Activated gamma-delta T cell treated with Interleukin-2 at 50 U/mL for 16 hours (primary cell): ENCODE measurements at places on chromosomes 3 and 15.

GRCh38 chr3:70854108-70854507, 541.7 kb upstream of the MDFIC2 start:
- no peak for DNase-seq

- no peak for DNase-seq
Measured at GRCh38 chr15:36005542-36005941, 459.6 kb upstream of the DPH6 start.

- no peak for DNase-seq
Measured at GRCh38 chr3:53101956-53102355, 28.3 kb downstream of the RFT1 start.

DNA sequence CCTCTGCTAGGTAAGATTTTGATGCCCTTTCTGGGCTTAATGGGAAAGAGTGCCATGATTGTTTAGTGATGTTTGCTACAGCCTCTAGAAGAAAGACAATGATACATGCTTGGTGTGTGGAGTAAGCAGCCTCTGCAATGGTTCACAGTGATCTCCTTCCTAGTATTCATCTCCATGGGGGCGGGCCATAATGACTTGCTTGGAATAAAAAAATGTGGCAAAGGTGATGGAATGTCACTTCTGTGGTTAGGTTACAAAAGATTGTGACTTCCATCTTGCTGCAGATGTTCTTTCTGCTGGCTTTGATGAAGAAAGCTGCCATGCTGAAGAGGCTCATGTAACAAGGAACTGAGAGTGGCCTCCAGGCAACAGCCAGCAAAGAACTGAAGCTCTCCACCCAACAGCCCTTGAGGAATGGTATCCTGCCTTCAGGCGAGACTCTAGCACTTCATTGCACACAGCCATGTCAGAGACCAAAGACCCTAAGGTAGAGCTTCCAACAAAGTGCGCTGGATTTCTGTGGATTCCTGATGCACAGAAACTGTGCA, 139.1 kb upstream of the LRIG1 start:
- DNase-seq: no peak

- no peak for DNase-seq
Measured at GRCh38 chr3:63538919-63539318, 113.6 kb upstream of the SNTN start.

- no peak for DNase-seq
Measured at GRCh38 chr15:94791008-94791407, 559.6 kb downstream of the MCTP2 start.

DNA sequence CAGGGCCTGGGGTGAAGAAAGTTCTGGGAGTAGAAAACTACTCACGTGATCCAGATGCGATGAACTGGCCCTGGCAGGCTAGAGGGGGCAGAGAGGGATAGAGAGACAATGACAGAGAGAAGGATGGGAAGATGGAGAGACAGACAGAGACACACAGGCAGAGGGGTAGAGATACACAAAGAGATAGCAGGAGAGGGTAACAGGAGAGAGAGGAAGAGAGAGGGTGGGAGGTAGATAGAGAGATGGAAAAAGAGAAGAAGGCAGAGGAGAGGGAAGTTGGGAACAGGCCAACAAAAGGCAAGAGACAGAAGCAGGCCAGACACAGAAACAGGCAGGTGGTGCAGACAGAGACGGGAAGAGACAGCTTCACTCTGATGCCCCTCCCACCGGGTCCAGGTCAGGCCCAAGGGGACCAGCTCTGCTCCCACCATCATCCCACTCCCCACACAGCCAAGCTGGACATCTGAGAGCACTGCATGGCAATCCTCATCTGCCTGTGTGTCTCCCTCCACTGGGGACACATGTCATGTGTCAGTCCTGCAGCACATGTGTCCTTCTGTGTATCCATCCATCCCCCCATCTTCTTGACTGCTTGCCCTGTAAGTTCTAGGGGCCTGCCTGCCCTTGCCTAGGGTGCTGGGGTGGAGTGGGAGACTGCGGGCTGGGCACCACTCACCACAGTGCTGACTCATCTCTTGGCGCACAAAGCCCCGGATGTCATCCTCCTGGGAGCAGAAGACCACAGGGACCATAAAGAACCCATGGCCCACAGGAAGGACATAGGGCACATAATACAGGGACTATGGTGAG, 2.2 kb upstream of the UCN2 start:
- no peak for DNase-seq

DNA sequence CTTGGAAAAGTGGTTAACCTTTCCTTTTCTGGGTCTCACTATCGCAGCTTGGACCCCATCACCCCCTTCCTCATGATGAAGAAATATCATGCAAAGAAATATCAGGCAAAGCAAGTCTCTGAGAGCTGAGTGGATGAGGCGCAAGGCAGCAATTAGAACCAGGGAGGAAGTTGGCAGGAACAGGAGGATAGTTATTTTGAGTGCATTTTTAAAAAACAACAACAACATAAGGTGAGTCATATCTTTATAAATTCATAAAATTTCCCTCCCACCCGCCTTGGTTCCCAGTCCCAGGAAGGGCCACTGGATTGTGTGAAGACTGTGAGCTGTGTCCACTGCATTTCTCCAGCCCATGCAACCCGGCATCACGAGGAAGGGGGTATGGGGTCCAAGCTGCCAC, 316.9 kb upstream of the TLE3 start:
- DNase-seq: no peak

DNA sequence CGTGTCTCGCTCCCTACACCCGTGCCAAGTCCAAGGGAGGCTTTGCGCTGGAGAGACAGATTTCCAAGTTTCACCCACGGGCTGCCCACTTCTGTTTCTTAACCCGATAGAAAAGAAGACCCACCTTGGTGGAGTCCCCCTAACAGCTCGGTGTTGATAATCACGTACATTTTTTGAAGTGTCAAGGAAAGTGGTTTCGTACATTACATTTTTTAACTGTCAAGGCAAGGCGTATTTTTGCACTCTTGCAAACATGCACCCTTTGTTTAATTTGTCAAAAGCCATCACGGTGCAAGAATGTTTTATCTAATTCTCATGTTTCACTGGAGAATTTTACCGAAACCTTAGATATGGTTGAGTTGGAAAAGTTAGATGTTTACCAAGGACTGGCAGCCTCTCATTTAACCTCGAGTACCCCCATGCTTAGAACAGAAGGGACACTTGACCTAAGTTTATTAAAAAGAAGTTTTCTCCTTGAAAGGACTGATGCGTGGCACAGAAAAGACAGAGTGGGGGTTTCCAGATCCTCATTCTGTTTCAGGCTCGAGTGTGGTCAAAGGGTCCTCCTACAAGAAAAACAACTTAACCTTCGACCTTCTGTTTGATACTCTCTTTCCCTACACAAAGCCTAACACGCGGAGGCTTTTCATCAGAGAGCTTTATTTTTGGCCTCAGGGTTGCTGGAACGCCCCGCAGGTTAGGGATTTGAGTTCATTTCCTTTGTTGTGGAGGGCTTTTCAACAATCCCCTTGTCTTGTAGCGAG, 882 bp downstream of the GXYLT2 start:
- no peak for DNase-seq

DNA sequence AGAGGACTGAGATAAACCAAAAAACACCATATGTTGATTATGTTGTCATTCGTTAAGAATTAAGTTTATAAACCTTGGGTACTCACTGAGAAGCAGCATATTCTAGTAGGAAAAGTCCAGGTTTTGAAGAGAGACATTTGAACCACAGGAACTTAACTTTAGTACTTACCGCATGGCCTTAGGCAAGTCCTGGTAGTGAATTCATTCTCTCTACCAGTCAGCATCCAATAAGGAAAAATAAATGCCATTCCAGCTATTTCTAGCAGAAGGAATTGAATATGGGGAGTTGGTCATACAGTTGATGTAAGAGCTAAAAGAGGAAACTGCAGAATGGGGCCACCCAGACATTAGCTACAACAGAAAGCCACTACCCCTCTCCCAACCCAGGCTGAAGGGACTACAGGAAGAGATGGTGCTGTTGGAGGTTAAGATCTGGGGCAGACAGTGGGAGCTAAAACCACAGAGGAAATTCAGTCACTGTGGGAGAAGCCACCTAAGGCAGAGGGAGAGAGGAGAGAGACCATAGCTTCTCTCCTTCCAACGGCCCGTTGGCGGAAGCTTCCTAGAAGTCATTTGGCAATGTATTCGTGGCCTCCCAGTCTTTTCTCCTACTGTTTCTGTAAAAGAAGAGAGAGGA, 133.8 kb upstream of the RARB start:
- no peak for DNase-seq

DNA sequence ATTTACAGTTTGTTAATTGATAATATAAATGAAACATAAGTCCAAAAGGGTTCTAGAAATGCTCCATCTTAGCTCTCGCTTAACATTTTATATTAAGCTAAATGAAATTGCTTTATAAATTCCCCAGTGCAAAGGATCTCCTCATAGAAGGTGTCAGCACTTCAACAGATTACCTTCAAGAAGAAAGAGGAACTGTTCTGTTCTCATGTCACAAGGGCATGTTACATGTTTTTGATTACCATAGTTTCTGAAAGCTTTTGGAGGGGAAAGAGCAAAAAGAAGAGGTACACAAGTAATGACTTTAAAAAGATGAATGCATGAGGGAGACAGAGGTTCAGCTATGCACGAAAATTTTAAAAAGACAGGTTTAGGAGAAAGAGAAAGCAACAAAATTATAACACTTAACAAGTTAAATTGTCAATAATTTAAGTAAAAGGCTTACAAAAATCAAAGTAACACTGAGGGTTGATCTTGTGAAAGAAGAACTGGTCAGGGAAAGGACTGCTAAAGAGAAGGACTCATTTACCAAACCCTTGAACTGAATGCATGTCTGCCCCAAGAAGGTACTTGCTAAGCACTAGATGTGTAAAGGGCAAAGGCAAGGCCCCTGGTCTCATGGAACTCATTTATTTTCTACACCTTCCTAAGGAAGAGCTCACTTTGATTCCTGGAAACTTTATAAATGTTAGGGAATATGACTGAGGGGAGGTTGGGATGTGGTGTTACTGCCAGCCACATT, 45.1 kb downstream of the CCDC191 start:
- DNase-seq: no peak

GRCh38 chr3:87706176-87706575, 352.6 kb downstream of the CGGBP1 start:
- DNase-seq: no peak

GRCh38 chr15:68528626-68529290, 50.0 kb upstream of the CORO2B start:
- DNase-seq: no peak

- no peak for DNase-seq
Measured at GRCh38 chr3:174440253-174440701, 418.9 kb upstream of the NAALADL2 start.

GRCh38 chr15:96076350-96076749, 254.2 kb upstream of the NR2F2 start:
- DNase-seq: no peak

GRCh38 chr3:52398670-52399081, 46.2 kb downstream of the SEMA3G start:
- no peak for DNase-seq

DNA sequence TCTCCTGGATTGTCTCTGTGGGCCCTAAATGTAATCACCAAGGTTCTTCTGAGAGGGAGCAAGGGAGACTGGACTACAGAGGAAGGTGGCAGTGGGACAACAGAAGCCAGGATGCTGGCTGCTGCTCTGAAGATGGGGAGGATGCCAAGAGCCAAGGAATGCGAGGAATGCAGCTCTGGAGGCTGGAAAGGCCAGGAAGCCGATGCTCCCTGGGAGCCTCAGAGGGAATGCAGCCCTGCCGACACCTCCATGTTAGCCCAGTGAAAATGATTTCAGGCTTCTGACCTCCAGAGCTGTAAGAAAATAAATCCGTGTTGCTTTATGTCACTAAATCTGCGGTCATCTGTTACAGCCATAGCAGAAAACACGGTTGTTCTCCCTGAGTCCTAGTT, 44.1 kb downstream of the UMPS start:
- DNase-seq: no peak

GRCh38 chr15:49441816-49442215, 18.8 kb downstream of the FGF7 start:
- no peak for DNase-seq

- DNase-seq: no peak
Measured at GRCh38 chr3:11452312-11452711, 180.1 kb downstream of the ATG7 start.

GRCh38 chr3:14633819-14634424, 17.6 kb upstream of the CCDC174 start:
- peak; percentile 48 for DNase-seq

- DNase-seq: no peak
Measured at GRCh38 chr3:142275856-142276255, 50.5 kb upstream of the GK5 start.

DNA sequence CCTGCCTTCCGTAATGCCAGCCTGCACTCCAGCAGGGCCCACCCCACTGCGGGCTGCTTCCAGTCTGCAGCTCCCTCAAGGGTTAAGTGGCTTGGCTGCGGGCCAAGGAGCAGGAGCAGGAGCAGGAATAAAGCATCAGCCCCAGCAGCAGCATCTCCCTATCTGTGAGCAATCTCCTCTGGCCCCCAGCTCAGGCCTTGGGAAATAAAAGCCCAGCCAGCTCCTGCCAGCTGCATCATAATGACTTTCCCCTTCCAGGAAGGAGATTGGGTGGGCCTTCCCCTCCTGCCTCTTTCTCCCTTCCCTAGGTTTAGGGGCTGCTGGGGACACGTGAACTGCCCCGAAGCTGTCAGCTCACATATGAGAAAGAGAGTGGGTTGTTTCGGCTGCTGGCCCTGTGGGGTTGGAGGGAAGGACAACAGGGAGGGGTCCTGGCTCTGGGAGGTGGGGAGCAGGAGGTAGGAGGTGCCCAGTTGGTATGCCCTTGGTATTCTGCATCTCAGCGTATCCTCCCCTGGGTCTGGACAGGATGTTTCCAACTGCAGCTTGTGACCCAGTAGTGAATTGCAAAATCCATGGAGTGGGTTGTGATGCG, 34.6 kb upstream of the FGD5 start:
- DNase-seq: no peak

DNA sequence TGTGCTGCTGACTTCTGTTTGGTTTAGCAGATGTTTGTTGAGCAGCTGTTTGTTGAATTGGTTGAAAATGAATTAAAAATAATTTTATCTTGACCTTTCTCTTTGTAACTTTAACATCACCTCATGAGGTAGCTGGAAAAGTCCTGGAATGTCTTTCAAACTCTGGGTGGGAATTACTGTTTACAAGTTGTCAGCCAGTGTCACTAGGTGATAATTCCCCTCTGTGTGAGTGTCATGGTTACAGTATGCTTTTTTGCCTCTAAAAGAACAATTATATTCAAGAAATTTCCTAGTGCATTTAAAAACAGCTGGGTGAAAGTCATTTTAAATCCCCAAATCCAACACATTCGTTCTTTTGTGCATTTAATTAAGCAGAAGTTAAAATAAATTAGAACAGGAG, 113.2 kb downstream of the PTPRG start:
- DNase-seq: no peak
